ENCODE measurements at places on chromosomes 3 and 15.
A peak's percentile ranks its signal among the peaks of the same experiment; 100 is the strongest.

- DNase-seq = no peak
Observed at GRCh38 chr15:50925281-50925680, 16.8 kb downstream of the AP4E1 start.

DNA sequence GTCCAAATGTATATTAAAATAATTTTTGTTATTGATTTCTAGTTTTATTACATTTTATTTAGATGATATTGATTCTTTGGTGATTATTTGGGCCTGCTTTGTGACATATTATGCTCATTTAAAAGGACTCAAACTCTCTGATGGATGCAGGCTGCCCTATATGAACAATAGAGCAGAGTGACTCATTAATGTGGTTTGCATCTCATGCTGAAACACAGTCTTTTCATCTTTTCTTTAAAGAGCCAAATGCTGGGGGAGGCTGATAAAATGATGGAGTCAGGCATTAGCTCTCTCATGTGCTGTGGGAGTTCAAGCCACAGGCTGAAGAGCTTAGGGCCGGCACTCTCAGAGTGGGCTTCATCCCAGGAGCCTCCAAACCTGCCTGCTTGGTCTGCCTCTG, 7.2 kb downstream of the PLA1A start:
- no peak for DNase-seq

GRCh38 chr3:46909535-46910161, 32.1 kb downstream of the PTH1R start:
- peak; percentile 82 for DNase-seq

- DNase-seq = no peak
Observed at GRCh38 chr15:100198442-100198841, 143.3 kb downstream of the ADAMTS17 start.

DNA sequence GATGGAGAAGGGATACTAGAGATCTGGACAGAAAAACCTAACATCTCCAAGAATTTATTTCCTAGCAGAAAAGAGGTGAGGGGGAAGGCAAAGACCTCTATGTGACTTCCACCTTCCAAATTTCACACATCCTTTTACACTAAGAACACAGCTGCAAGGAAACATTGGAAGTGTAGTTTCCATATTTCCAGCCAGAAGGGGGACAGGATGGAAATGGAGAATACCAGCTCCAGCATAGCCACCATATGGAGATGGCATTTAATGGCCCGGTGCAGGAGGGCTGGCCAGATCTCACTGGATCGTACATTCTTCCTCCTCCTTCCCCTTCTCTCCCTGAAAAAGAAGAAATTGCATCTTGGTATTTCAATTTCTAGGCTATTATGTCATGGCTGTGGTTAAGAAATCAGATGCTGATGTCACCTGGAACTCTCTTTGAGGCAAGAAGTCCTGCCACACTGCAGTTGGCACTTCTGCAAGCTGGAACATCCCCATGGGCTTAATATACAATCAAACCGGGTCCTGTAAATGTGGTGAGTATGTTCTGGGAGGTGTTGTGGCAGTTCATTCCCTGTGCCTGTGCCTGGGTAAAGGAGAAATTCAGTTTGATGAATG, 36.9 kb upstream of the TF start:
- DNase-seq = no peak

DNA sequence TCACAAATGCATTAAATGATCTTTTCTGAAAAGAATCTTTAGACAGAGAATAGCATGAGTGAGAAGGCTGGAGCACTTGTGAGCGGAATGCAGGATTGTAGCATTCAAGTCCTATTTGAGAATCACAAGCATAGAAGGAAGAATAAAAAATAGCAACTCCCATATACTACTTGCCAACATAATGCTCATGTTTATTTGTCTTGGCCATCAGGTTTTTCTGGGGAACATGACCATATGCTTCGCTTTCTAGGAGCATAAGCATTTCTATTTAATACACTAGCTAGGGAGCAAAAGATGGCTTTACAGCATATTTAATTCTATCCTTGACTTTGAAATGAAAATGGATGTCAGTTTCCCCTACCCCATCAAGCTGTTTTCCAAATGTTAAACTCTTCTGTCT, 170.3 kb upstream of the MITF start:
- DNase-seq = no peak

- DNase-seq = no peak
Observed at GRCh38 chr3:64514889-64515288, 172.9 kb downstream of the ADAMTS9 start.
